ENCODE measurements at places on chromosomes 1 and 21. TPM values are rescaled to one million over a fixed set of nuclear protein-coding genes. Genes with fewer than 3 reads are reported as not detected.

TAF12 gene
- 24.2 TPM for total RNA-seq

OR2AK2 gene
- total RNA-seq: not detected

CYP2J2 gene
- 1.1 TPM for total RNA-seq

ZNF281 gene
- total RNA-seq: 33.1 TPM

GRCh38 chr1:156488566-156489165, 11.9 kb downstream of the MEF2D start:
- DNase-seq: no peak

DNA sequence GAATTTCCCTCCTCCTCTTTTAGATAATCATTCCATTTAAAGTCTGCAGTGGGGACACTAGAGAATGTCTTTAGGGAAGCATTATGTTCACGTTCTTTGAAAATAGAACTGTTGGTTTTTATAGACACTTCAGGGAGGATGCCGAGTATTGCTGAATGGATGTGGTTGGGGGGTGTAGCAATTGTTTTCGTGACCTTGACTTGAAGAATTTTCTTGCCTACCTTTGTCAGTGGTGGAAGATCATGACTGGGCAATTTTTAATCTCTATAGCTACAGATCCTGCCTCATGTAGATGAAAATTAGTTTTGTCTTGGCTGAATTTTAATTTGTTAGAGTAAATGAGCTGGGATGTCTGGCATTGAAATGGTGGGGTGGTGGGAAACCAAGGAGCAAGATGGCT, 3.8 kb downstream of the SMG7 start:
- DNase-seq: no peak

DNA sequence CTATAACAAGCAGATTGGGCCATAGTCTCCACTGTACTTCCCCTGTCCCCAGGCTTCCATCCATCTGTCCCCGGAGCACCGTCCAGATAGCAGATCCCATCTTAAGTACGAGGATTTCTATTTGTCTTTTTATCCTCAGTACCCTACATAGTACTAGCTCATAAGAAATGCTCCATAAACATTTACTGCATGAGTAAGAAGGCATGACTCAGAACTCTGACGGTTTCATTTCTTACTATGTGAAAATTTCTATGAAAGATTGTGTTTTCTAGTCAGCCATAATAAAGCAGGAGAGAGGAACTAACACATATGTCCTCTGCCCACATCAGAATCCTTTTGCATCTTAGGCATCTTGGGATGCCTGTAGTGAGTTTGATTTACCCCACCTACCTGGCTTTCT, 49.5 kb downstream of the CHD1L start:
- DNase-seq: no peak

- DNase-seq: no peak
Measured at GRCh38 chr1:80993154-80993980, 807.4 kb upstream of the ADGRL2 start.

- DNase-seq: peak; percentile 93
Measured at GRCh38 chr1:155000726-155001424, 1.7 kb upstream of the ZBTB7B start.

GRCh38 chr1:54742282-54742681, 22.0 kb downstream of the PARS2 start:
- DNase-seq: no peak

DNA sequence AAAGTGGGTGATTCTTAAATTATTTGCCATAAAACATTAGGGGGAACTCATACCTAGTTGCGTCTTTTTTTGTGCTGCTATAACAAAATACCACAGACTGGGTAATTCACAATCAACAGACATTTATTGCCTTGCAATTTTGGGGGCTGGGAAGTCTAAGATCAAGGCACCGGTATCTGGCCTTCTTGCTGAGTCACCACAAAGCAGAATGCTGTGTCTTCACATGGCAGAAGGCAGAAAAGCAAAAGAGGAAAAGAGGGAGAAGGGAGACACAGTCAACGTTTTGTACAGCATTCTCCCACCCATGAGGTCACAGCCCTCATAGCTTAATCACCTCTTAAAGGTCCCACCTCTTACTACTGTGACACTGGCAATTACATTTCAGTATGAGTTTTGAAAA, 291.0 kb downstream of the CHRM3 start:
- DNase-seq: no peak

- no peak for DNase-seq
Measured at GRCh38 chr1:219051547-219051946, 122.1 kb upstream of the LYPLAL1 start.

DNA sequence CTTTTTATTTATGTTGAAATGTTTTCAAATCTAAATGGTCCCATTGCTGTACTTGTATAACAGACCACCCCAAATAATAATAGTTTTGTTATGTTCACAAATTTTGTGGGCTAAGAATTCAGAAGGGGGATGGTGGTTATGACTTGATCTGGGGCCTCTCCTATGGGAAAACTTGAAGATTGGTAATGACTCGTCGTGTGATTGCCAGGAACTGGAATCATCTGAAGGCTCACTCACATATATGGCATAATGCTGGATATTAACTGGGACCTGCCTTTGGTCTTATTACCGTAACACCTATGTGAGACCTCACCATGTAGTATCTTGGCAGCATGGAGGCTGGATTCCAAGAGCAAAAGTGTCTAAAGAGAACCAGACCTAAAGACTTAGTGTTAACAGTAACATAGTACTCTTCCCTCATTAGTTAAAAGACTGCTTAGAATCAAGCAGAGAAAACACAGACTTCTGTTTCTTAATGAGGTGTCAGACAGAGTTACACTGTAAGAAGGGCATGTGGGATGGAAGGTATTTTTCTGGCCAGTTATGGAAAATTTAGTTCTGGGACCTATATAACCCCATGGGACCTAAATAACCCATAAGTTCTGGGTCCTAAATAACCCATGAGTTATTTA, 11.9 kb downstream of the LYPLAL1 start:
- DNase-seq: no peak

DNA sequence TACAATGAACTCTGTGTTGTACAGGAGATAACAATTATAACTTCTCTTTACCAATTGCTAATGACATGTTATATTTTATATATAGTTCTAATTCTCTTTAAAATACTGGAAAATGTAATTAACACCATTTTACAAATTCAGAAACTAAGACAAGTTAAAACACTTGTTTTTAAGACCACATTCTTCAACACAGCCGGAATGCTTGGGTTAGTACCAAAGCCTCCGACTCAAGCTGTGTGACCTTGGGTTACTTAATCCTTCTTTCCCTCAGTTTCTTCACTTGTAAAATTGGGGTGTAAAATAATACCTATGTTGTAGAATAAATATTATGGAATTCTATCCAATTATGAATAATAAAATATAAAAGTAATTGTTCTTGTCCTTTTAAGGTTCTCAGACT, 378.7 kb downstream of the USH2A start:
- DNase-seq: no peak

GRCh38 chr1:47725000-47725473, 272.1 kb downstream of the TRABD2B start:
- no peak for DNase-seq

DNA sequence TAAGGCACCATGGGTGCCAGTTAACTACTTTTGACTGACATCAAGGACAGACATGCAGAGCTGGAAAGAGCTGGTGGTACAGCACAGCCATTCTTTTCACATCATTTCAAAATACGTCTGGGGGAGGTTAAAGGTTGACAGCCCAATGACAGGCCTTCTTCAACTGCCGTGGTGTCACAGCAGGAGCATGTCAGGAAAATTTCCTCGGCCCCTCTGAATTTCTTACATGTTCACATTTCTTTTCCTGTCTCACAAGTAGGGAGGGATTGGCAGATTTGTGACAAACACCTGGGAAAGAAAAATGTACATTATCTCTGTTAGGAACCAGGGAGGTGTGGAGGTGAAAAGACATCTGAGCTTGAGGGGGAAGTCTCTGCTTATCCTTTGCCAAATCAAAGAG, 279.1 kb downstream of the SPATA17 start:
- DNase-seq: no peak

DNA sequence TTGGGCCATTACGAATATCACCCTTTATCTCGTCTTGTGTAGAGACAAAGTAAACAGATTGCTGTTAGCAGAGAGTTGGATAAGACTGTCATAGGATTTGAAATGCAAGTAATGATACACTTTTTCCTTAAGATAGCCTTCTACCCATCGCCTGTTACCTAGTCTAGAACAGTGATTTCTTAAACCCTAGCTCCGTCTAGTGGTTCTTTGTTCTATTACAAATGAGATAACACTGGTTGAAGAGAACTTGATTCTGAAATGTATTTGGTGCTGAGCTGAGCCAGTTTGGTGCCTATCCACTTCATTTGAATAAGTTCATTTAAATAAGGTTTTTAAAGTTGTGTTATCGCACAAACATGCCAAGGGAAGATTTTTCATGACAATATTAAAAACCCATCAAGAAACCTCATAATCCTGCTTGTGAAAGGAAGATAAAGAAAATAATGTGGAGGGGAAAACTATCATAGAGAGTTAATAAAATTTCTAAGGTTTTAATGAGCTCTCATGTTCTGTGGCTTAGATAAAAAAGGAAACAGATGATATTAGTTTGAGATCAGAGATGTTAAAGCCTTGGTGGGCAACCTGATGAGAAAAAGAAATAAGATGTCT, 1.5 kb upstream of the KCNH1 start:
- peak; percentile 29 for DNase-seq

Data from HepG2 (cell line).